ENCODE measurements at places on chromosomes 6 and 20. TPM values are rescaled to one million over a fixed set of nuclear protein-coding genes. Genes with fewer than 3 reads are reported as not detected.

SLC22A16 gene
- total RNA-seq = not detected

PPP1R16B gene
- total RNA-seq = 210 TPM

PRSS16 gene
- total RNA-seq = not detected

IPCEF1 gene
- 0.96 TPM for total RNA-seq

DDR1 gene
- 3.6 TPM for total RNA-seq

Data from vein endothelial cell (primary cell).